T-cell (primary cell): ENCODE measurements at places on chromosomes 4 and X.
A peak's percentile ranks its signal among the peaks of the same experiment; 100 is the strongest.

DNA sequence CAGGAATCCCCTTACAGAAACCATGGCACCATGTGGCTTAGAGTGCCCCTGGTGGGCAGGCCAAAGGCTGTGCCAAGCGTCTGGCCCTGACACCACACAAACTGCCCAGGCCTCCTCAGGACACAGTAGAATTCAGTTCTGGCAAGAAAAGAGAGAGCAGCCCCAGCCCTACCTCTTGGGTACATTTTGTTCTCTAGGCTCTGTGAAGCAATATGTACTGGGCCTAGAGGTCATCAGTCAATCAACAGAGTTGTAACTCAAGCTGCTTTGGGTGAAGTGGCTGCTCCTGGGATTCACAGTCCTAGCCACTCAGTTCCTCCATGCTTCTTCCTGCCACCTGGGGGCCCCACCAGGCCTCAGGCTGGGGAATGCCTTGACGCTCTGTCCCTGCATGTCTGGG, 158.1 kb upstream of the MAMLD1 start:
- H3K4me1 ChIP-seq = no peaks in the 10 kb centered on the region
- H3K36me3 ChIP-seq = no peaks in the 10 kb centered on the region
- H3K27ac ChIP-seq = no peak overlapping the region
- no peaks in the 10 kb centered on the region for H3K27me3 ChIP-seq
- no peak for DNase-seq
- no peak overlapping the region for H3K4me3 ChIP-seq

DNA sequence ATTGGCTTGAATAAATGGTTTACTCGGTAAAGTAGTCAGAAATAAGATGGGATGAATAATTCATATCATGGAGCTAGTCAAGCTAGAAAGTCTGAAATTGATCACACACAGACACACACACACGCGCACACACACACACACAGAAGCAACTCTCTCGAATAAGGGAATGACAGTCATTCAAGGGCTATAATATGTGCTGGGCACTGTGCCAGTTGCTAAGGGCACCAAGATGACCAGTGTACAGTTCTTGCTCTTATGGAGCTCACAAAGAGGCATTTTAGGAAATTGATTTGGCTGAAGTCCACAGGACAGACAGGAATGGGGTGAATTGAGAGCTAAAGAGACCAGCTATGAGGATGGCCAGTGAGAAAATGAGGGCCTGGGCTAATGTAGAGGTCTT, 34.2 kb upstream of the SH3D19 start:
- no peak overlapping the region for H3K4me3 ChIP-seq
- H3K27ac ChIP-seq = no peak overlapping the region
- no peak for DNase-seq
- peaks cover 12% of the 10 kb centered on the region for H3K27me3 ChIP-seq

GRCh38 chr4:40283413-40283812, 51.7 kb upstream of the CHRNA9 start:
- H3K4me3 ChIP-seq = no peak overlapping the region
- H3K27me3 ChIP-seq = no peaks in the 10 kb centered on the region
- H3K4me1 ChIP-seq = peaks cover 53% of the 10 kb centered on the region
- no peak for DNase-seq
- H3K27ac ChIP-seq = peak overlapping the region; percentile 90

DNA sequence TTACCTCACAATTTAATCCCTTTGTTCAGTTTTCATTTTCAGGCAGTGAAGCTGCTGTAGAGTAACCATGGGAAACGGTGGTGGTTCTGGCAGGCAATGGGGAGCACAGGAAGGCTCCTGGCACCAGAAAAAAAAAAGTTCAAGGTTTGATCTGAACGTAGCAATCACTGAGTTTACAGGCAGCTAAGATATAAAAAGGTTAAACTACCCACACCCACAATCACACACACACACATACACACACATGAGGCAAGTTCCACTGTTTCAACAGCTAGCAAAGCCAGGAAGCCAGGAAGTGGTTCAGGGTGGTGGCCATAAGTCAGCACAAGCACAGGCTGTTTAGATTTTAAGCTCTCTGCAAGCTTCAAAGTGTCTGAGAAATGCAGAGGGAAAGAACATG, at the start of gene SULT1B1:
Gene SULT1B1 (minus strand): TSS at position 166 of the 400 bp plus-strand sequence. CDS start 5,403 bp downstream, outside the sequence.
- H3K4me1 ChIP-seq = peaks cover 10% of the 10 kb centered on the region
- no peaks in the 10 kb centered on the region for H3K27me3 ChIP-seq
- DNase-seq = peak; percentile 63

DNA sequence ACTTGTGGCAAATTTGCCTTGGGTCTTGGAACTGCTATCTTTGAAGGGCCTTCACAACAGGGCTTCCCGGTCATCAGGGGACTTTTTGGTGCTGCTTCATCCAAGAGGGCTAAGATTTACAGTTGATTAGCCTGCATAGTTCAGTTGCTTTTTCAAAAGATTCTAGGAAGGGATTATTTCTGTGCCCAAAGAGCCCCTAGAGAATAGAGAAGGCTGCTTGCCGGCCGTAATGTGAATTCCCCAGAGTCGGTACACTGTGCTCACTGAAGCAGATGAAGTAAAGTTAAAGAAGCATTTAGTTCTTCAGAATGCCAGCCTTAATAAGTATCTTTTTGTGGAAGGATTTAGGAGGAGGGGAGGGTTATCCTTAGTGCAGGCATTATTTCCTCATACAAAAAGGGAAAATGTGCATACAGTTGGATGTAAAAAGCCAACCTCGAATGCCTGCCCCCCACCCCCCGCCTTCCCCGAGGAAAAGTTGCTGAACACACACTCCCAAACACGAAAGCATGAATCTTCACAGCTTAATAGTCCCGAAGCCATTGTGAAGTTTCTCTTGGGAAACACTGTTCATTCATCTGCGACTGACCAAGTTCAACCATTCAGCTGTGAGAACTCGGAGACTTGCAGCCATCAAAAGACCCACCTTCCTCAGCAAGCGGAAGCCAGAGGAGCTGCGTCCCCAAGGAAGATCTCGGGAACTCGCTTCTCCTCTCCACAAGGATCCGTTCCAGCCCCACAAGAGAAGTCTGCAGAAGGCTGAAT, 47.6 kb downstream of the ANOS1 start:
- no peaks in the 10 kb centered on the region for H3K36me3 ChIP-seq
- DNase-seq = no peak
- H3K27ac ChIP-seq = no peak overlapping the region

DNA sequence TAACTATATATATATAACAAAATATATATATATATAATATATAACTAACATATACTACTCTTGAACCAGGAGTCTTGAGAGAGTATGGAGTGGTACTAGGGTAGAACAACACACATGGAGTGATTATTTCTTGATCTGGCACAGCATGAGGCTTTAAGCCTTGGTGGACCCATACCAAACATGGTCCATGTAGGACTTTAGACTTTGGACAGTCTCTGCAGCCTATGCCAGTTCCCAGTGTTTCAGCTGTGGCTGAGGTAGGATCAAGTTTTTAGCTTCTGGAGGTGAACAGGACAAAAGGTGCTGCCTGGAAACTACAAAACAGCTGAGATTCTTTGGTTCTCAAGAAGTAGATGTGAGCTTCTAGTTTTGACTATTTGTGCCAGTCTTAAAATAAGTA, 20.6 kb downstream of the CORIN start:
- DNase-seq = no peak
- H3K27me3 ChIP-seq = no peaks in the 10 kb centered on the region
- H3K4me1 ChIP-seq = no peaks in the 10 kb centered on the region

GRCh38 chr4:56227301-56227835, 159.9 kb downstream of the AASDH start:
- no peak overlapping the region for H3K27ac ChIP-seq
- H3K4me3 ChIP-seq = no peak overlapping the region
- peaks cover 2% of the 10 kb centered on the region for H3K27me3 ChIP-seq

DNA sequence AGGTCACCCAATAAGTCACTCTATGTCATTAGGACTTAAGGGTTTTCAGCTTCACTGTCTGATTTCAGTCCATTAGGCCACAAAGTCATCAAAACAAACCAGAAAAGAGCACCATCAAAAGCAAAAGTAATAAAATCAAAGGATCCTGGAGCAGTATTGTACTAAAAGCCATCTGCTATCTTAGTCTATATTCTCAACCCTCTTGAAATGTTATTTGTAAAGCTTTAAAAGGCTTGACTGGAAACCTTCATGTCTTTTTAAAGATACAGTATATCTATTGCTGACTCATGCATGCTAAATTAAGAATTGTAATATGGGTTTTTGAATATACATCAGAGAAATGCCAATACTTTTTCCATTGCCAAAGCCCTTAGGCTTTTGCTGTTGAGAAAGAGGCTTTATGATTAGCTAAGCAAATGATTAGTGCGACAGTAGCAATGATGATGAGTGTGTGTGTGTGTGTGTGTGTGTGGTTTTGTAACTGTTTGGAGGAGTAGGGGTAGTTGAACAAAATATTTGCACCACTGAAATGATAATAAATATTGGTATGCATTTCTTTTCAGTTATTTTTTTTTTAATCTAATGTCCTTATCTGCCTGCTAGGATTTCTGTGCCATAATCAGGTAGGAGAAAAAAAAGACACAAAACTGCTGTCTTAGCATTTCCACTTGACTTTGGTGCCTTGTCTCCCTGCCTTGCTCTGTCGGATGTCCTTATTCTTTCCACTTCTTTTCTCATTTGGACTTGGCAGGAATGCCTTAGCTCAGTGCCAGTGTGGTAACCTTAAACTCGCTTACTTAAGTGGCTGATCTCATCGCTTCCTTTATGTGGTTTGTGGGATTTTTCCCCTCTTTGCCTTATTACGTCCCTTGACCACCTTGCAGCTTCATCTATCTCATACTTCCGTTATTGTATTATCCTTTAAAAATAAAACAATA, 119.7 kb downstream of the PCDH7 start:
- H3K36me3 ChIP-seq = no peaks in the 10 kb centered on the region
- no peaks in the 10 kb centered on the region for H3K27me3 ChIP-seq
- no peak for DNase-seq
- no peaks in the 10 kb centered on the region for H3K4me1 ChIP-seq
- no peak overlapping the region for H3K4me3 ChIP-seq
